ENCODE measurements at places on chromosomes 4 and X. TPM values are rescaled to one million over a fixed set of nuclear protein-coding genes. Genes with fewer than 3 reads are reported as not detected.

HSFX3 gene
- not detected for total RNA-seq

HSFX1 gene
- 2.2 TPM for total RNA-seq

MAGEB4 gene
- total RNA-seq = not detected

KLKB1 gene
- total RNA-seq = 1.6 TPM

COL4A6 gene
- total RNA-seq = 1.8 TPM

XK gene
- total RNA-seq = 2.2 TPM

SLITRK2 gene
- total RNA-seq = 0.15 TPM

AMER1 gene
- 4.0 TPM for total RNA-seq

TXK gene
- total RNA-seq = 7.5 TPM

CSAG2 gene
- not detected for total RNA-seq

ADH1C gene
- total RNA-seq = 8.2 TPM

NEK1 gene
- 12.1 TPM for total RNA-seq

ESX1 gene
- total RNA-seq = not detected

SLC9B2 gene
- 5.5 TPM for total RNA-seq

OCIAD2 gene
- total RNA-seq = 29.2 TPM

BRS3 gene
- total RNA-seq = not detected

GATA1 gene
- total RNA-seq = 1.2 TPM

TIGD2 gene
- 6.8 TPM for total RNA-seq

THOC2 gene
- total RNA-seq = 96.2 TPM

APELA gene
- not detected for total RNA-seq

- no peaks in the 10 kb centered on the region for H3K36me3 ChIP-seq
- DNase-seq = no peak
- no peaks in the 10 kb centered on the region for H3K27me3 ChIP-seq
- H3K4me1 ChIP-seq = peaks cover 4% of the 10 kb centered on the region
Measured at GRCh38 chr4:56791316-56791715, 30.2 kb downstream of the SPINK2 start.

GRCh38 chr4:1872870-1873269 lies 1.7 kb downstream of the NSD2 start:
- H3K27ac ChIP-seq = peak overlapping the region; percentile 13
- no peak for DNase-seq
- no peaks in the 10 kb centered on the region for H3K27me3 ChIP-seq

DNA sequence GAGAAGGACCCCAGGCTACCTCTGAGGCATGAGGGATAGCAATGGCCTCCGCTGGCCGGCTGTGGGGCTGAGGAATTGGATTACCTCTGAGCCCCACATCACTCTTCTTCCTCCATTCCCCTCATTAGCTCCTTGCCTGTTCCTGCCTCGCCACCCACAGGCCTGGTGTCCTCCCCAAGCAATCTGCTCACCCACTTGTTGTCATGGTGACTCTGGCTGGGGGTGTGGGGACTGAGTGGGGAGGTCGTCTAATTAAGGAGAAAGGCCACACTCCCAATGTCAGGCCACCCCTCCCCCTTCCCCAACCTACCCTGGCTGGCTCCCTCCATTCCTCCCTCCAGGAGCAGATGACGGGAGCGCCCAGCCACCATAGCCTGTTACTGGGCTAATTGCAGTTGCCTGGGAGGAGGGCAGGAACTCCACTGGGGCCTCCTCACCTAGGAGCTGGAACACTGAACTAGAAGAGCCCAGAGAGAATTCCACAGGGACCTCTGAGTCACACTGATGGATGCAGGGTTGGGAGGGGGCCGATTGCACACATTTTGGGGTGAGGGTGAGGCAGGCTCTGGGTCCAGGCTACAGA lies 20.7 kb downstream of the NALF2 start:
- H3K27me3 ChIP-seq = no peaks in the 10 kb centered on the region
- DNase-seq = no peak
- no peak overlapping the region for H3K4me3 ChIP-seq
- H3K36me3 ChIP-seq = no peaks in the 10 kb centered on the region
- H3K27ac ChIP-seq = no peak overlapping the region

- no peaks in the 10 kb centered on the region for H3K27me3 ChIP-seq
- no peaks in the 10 kb centered on the region for H3K36me3 ChIP-seq
- no peaks in the 10 kb centered on the region for H3K4me1 ChIP-seq
- no peak overlapping the region for H3K4me3 ChIP-seq
- no peak overlapping the region for H3K27ac ChIP-seq
Measured at GRCh38 chr4:154560824-154561231, 2.0 kb upstream of the FGB start.

- no peaks in the 10 kb centered on the region for H3K4me1 ChIP-seq
- H3K27me3 ChIP-seq = no peaks in the 10 kb centered on the region
- DNase-seq = no peak
- H3K27ac ChIP-seq = no peak overlapping the region
Measured at GRCh38 chr4:154189346-154189745, 302.3 kb downstream of the DCHS2 start.

DNA sequence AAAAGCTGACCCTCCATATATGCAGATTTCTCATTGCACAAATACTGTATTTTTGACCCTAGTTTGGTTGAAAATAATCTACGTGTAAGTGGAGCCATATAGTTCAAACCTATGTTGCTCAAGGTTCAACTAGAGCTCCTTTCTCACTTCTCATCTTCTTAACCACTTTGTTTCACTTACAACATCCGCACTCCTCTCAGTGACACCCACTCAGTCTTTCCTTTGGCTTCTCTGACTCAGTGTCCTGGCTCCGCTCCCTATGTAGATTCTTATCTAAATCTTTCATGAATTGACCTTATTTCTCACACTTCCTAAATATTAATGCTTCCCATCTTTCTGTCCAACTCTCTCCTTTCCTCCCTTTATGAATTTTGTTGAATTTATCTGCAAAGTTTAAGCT lies 32.9 kb upstream of the DKK2 start:
- H3K27ac ChIP-seq = no peak overlapping the region
- H3K4me1 ChIP-seq = no peaks in the 10 kb centered on the region

DNA sequence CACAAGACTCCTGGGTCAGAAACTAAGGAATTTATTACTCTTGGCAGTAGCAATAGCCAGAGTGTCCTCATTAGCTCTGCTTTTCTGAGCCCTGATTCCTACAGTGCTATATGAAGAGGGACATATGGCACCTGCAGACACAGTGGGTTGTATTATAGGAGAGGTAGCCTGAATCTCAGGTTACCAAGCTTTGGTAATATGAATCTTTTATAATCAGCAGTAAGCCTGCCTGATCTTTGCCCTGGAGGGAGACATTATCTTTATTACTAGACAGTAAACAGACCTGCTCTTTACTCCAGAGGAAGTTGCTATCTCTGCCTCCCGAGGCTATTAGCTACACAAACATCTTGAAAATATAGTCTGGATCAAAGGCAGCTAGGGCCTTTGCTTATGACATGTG lies 62.5 kb upstream of the HOPX start:
- H3K4me1 ChIP-seq = no peaks in the 10 kb centered on the region
- H3K27me3 ChIP-seq = no peaks in the 10 kb centered on the region
- no peak overlapping the region for H3K27ac ChIP-seq
- no peaks in the 10 kb centered on the region for H3K36me3 ChIP-seq

DNA sequence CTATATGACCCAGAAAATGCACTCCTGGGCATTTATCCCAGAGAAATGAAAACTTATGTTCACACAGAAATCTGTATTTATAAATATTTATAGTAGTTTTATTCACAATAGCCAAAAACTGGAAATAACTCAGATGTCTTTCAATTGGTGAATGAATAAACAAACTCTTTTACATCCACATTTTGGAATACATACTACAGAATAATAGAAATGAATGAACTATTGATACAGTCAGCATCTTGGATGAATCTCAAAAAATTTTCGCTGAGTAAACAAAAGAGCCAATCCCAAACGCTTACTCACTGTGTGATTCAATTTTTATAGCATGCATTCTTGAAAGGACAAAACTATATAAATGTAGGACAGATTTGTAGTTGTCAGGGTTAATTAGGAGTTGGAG lies 75.1 kb upstream of the HTR2C start:
- DNase-seq = no peak
- no peaks in the 10 kb centered on the region for H3K27me3 ChIP-seq
- H3K36me3 ChIP-seq = no peaks in the 10 kb centered on the region
- H3K4me3 ChIP-seq = no peak overlapping the region
- H3K4me1 ChIP-seq = no peaks in the 10 kb centered on the region

DNA sequence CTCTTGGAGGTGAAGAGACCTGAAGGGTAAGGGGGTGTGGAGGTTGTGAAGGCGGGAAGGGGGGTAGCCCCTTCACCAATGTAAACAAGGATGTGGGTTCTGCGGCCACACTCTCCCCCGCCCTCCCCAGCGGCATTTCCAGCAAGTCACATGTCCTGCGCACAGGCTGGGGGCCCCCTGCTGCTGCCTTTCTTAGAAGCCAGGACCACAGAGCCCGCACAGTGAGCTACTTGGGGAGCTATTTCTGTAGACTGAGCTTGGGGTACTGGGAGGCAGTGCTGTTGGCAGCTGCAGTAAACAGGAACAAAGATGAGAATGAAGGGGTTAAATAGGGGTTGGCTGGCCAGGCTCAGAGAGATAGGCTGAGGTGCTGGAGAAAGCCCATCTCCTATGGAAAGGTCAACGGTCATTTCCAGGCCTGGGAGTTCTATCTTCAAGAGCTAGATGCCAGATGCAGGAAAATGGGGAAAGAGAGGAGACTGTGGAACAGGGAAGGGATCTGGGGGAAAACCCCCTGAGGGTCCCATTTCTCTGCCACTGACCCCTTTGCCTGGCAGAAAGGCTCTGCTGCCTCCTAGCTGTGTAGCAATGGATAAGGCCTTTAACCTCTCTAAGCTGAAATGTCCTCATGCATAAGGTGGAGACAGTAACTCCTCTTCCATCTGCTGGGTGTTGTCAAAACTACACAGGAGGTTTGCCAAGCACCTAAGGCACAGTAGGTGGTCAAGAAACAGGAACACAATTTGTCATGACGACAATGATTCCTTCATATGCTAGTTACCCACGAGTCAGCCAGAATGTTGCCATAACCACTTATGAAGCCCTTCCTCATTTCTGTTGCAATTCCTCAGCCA lies 18.5 kb upstream of the PIM2 start:
- H3K27me3 ChIP-seq = no peaks in the 10 kb centered on the region
- peak; percentile 84 for DNase-seq
- no peak overlapping the region for H3K4me3 ChIP-seq
- H3K27ac ChIP-seq = peak overlapping the region; percentile 78
- H3K36me3 ChIP-seq = peaks cover 30% of the 10 kb centered on the region

GRCh38 chr4:121885115-121885514 lies 14.8 kb upstream of the BBS7 start:
- DNase-seq = no peak
- H3K27ac ChIP-seq = no peak overlapping the region
- H3K36me3 ChIP-seq = no peaks in the 10 kb centered on the region
- H3K4me3 ChIP-seq = no peak overlapping the region
- no peaks in the 10 kb centered on the region for H3K27me3 ChIP-seq

DNA sequence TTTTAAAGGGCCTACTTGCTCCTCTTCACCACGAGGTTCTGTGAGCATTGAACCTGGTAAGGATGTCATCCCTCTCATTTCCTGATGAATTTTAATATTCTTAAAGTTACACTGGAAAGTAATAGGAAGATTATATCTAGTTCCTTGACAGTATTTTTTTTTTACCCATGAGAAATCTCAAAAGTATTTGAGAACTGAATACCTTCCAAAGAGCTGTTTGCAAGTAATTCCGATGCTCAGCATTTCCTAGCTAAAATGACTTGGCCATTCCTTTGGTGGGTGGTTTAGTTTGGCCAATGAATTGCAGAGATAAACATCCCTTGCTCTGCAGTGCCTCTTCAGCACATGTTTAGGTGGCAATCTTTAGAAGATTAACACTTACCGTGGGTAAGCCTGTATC lies 110.2 kb upstream of the WDR1 start:
- no peak for DNase-seq
- H3K4me3 ChIP-seq = no peak overlapping the region
- no peaks in the 10 kb centered on the region for H3K4me1 ChIP-seq

DNA sequence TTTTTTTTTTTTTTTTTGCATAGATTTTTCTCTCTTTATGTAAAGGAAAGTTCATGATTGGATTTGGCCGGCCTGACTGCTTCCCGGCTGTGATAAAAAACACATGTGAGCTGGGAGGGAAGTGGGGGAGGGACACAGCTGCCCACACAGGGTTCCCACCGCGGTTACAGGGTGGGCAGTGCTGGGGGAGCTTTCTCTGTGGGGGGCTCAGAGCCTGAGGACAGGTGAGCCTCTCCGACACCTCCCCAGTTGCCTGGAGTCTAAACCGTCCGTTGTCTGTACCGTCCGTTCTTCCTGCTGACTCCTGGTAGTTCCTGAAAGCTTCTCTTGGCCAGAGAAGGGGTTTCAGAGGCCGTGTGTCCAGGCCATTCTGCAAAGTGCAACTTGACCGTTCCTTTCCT lies 21.8 kb downstream of the SHOX start:
- no peak overlapping the region for H3K4me3 ChIP-seq
- no peak for DNase-seq
- no peaks in the 10 kb centered on the region for H3K27me3 ChIP-seq
- no peaks in the 10 kb centered on the region for H3K4me1 ChIP-seq

Data from lower lobe of right lung (tissue), 2 donors.